ENCODE measurements at places on chromosomes 5 and 9.

DNA sequence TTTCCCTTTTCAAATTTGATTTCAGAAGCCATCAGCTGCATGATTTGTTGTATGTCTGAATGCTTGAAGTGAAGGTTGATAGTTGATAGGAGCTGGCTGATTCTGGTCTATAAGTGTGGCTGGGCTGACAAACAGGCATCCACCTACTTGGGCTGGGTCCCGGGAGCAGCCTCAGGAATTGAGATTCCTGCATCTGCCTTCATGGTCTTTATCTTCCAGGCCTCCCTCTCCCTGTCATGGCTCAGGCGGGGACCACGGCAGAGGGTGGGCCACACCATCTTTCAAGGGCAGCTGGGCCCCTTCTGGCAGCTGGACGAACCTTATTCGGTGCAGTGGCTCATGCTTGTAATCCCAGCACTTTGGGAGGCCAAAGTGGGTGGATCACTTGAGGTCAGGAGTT lies 55.9 kb downstream of the ROPN1L start:
- no peak for DNase-seq

DNA sequence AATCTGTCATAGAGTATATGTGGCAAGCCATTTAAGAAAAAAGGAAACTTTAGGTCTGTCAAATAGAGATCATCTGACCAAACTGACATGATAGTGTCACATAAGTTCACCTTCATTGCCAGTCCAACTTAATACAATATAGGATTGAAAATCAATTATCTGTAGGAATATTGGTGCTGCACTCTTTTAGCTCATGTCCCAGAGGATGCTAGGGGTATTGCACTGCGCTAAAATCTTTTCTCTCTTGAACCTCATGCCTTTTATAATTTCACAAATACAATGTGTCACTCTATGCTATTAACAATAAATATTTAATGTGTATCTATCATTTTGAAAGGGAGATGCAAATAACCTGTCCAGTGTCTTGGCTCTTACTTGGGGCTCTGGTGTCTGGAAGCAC lies 72.4 kb upstream of the FAM120A start:
- DNase-seq: no peak

DNA sequence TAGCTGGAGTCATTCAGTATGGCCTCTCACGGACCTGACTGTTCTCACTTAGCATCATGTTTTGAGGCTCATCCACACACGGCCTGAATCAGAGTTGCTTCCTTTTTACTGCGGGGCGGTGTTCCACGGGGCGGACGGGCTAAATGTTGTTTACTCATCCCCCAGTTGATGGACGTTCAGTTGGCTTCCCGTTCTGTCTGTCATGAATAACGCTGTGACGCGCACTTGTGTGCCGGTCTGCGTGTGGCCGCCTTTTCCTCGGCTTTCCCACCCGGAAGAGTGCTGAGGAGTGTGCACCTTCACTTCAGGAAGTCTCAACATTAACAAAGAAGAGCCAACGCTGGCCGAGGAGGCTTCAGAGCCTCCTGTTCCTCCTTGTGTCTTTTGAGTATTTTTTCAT lies 39.0 kb upstream of the IRX4 start:
- no peak for DNase-seq

- DNase-seq: no peak
Observed at GRCh38 chr9:116491219-116491618, 195.9 kb upstream of the TRIM32 start.

- DNase-seq: no peak
Observed at GRCh38 chr5:43149231-43149630, 28.5 kb downstream of the ZNF131 start.

DNA sequence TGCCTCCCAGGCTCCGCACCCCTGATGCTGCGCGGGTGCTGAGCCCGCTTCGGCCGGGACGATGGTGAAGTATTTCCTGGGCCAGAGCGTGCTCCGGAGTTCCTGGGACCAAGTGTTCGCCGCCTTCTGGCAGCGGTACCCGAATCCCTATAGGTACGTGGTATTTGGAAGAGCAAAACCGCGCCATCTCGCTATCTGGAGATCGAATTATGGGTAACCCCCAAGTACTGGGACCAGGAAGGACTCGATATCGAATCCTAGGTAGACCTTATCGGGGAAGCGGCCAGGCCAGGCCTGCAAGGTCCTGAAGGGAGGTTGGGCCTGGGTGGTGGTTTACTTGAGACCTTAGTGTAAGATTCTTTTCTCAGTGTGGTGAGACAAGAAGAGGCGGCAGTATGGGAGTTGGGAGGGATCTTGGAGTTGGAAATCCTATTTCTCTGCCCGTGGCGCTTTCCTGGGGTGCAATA lies 359 bp downstream of the PRELID1 start:
- no peak for DNase-seq

- no peak for DNase-seq
Observed at GRCh38 chr5:38590838-38591522, 34.5 kb upstream of the LIFR start.

DNA sequence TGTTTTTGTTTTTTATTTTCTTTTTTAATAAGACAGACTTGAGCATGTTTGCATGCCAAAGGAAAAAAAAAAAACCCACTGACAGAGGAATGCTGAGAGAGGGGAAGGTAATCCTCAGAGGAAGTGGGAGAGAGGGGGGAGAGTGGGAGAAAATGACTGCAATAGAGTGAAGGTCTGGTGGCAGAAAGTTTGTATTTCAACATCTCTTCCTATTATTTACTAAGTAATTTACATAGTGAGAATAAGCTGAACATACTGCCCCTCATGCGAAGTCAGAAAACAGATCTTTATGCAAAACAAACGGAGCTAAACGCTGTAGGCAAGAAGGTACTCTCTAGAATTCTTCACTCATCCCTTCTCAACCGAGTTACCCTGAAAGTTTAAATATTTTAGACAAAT lies 45.0 kb downstream of the ELL2 start:
- DNase-seq: no peak

GRCh38 chr5:132557478-132558172 lies 848 bp downstream of the RAD50 start:
- peak; percentile 33 for DNase-seq

DNA sequence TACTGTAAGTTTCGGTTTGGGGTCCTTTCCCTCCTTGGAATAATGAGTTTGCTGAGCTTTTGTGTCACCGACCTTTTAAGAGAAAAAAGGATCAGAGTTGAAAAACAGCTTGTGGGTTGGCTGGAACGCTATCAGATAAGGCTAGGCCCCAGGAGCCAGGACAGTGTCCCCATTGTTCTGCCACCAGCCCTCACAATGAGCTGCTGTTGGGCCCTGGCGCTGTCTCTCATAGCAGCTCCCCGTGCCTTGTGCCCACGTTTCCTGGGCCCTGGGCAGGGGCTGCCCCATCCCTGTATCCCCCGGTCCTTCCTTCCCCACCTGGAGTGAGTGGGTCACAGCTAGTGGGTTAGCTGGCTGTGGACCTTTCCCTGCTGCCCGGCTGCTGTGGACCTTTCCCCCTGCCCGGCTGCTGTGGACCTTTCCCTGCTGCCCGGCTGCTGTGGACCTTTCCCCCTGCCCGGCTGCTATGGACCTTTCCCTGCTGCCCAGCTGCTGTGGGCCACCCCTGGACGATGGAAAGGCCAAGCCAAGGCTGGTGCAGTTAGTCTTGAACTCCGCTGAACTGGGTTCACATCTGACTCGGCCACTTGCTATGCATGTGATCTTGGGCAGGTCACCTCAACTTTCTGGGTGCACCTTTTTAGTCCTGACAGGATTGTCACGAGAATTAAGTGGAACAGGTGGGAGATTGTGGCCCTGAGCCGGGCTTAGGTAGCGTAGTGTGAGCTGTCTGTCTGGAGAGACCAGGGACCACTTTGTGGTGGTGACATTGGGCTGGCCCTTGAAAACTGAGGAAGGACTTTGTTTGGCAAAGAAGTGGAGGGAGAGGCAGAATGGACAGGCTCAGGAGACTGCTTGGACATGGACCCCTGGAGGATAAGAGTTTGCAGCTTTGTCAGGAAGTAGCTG lies 99.5 kb downstream of the DAB2IP start:
- no peak for DNase-seq

DNA sequence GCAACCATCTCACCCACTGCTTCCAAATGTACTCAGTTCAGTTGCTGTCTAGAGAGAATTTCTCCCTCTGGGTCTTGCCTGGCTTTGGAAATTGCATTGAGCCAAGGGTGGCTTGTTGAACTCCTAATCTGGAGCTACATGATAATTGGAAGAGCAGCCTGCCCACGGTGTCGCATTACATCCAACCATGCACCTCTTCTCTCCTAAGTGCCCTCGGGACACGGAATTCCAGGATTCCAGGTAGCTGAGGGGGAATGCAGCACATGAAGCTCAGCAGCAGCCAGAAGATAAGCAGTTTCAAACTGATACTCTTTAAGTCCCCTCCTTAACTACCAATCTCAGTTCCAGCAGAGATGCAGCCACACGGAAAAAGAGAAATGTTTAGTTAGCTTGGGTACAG lies 509.4 kb upstream of the KLF4 start:
- no peak for DNase-seq

DNA sequence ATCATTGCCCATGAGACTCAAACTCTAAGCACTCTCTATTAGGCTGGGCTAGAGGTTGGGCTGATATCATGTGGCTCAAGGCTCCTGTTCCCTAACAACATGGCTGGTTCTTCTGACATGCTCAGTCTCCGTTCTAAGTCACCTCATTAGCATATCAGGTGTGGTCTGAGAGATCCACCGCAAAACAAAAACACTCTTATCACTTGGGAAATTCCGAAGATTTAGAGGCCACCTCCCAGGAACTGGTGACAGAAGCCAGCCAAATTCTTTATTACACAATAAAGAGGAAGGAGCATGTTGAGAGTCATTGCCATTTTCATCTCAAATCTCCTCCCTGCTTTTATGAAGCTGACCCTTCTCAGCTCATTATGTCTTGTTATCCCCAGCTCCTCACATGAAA lies 107.6 kb downstream of the MSX2 start:
- DNase-seq: no peak

DNA sequence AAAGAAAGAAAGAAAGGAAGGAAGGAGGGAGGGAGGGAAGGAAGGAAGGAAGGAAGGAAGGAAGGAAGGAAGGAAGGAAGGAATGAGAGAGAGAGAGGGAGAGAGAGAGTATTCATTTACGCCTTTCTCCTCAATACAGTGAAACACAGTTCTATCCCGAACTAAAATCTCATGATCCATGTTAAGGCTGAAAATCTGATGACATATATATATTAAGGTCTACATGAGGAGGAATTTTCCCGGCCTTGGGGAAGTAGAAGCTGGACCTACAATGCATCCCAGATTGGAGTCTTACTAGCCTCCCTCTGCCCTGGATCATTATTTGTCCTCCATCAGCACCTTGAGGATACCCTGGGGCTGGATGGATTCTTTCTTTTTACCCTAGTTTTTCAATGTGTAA lies 95.1 kb upstream of the DAPK1 start:
- no peak for DNase-seq

DNA sequence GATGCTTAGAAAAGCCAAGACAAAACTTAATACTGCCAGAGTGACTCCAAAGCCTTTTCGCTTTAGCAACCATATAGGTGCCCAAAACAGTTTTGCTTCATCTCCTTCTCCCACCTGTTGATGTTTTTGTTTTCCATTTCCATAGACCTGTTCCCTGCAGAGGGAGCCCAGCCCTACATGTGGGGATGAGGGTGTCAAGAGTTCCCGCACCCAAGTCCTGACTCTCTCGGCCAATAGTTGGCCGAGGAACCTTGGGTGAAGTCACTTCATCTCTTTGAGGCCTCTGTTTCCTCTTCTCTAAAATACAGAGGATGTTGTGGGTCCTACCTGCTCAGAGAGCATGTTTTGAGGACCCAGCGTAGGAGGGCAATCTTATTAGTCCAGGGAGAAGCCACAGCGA lies 38.5 kb upstream of the LCP2 start:
- DNase-seq: no peak

DNA sequence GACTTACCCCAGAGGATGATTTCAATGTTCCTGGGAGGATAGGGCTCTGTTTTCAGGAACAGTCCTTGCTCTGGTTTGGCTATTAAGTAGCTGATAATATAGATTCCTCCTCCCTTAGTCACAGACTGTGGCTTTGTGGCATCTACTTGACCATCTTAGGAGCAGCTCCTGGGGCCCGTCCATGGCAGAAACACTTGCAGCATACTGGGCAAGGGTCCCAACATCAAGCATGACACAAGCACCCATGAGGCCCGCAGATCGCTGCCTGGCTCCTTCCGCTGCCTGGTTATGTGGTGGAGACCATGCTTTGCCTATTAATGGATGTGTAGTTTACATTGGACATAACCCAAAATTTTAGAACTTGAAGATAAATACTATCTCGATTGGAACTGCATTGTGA lies 170.1 kb downstream of the ICE1 start:
- DNase-seq: no peak

DNA sequence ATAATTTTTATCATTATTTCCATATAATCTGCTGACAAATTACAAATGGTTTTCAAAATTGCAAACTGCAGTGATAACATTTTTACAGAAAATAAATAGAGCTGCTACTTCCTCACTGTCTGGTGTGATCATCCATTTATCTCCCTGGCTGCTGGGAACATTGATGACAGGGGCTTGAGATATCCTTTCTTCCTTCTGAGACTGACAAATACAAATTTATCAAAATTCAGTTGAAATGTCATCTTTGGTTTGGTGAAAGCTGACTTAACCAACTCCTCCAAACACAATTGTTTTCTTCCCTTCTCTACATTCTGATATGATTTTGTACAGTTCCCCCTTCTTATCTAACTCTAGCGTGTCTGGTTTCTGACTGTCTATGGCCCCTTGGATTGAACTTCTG lies 611.8 kb upstream of the KLF4 start:
- DNase-seq: no peak

GRCh38 chr5:158164296-158165047 lies 305.5 kb upstream of the CLINT1 start:
- DNase-seq: no peak

DNA sequence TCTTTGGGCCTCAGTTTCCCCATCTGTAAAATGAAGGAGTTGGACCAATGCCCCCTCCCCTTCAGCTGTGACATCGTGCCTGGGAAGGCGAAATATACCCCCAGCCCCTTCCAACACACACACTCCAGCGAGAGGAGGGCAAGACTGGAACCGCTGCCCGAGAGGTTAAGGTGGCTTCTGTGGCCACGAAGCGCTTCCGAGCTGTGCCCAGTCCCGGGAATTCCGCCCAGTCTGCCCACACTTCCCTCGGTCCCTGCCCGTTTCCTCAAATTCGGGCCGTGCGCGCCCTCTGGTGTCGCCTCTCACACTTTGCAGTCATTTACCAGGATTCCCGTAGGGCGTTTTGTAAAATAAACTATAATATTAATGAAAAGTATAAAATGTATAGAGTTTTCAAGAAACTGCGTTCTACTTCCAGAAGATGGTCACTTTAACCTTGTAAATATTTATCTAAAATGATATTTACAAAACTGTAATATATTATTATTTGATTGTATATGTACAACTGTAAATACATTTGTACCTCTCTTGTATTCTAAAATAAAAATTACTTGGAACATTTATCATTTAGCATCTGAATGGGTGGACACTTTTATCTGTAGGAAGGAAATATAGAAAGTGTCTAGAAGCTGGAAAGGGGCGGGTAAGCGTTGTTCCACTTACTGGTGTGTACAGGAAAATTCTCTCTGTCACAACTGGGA lies 11.0 kb upstream of the EXOSC2 start:
- DNase-seq: peak; percentile 88
